ENCODE measurements at places on chromosomes 4 and X.

DNA sequence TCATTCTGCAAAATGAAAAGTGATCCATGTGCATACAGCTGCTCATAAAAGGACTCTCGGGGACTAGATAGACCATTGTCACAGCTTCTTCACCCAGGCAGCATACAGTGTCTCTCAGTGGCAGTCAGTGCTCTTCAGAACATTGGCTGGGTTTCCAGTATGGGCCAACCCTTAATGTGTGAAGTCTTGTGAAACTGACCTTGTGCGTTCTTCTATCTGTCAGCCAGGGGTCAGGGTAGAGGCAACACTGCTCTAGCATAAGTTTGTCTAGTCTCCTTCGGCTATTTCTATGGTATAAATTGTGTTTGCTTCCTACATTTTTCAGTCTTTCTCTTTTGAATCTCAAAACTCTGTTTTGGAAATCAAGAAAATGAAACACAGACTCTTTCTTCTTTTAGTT, 37.0 kb upstream of the SMIM31 start:
- no peak for DNase-seq

- no peak for DNase-seq
Observed at GRCh38 chr4:87851332-87851731, 18.6 kb downstream of the MEPE start.

DNA sequence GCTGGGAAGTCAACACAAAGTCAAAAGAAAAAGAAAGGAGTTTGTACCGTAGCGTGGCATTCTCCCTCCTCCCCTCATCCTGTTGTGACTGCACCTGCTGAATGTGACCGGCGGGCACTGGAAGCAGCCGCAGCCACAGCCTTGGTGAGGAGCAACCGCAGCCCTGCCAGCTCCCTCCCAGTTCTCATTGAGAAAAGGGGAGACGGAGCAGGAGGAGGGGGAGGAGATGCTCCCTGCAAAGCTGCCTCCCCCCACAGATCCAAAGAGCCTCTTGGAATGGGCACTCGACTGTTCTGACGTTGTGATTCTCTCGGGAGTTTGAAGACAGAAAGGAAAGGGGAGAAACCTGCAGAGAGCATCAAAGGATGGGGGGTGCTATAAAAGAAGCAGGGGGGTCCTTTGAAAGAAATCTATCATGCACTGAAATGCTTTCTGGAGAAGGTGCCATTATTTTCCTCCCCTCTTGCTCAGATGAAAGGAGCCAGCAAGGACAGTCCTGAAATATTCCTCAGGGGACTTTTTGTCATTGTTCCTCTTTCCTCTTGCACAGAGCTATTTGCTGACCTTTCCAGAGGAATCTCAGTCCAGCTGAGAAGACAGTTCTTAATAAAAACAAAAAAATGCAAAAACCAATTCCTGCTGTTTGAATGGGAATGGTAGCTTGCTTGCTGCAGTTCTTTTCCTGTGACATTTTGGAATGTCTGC, 429.7 kb downstream of the MAPK10 start:
- no peak for DNase-seq

DNA sequence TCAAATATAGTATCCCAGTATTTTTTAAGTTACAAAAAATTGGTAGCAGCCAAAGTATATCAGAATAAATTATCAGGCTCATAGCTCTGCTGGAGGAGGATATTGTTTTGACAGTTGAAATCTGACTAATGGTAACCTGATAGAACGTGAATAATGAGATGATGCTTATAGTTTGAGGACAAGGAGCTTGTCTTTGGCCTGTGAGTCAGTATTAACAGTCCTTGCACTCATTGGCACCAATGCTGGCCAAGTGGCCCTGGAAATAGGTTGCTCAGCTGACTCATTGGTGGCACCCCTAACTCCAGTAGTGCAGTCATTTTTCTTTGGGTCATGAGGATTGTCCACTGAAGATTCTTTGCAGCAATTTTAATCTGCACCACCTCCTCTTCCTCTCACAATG, 203.3 kb upstream of the JADE1 start:
- DNase-seq: no peak

DNA sequence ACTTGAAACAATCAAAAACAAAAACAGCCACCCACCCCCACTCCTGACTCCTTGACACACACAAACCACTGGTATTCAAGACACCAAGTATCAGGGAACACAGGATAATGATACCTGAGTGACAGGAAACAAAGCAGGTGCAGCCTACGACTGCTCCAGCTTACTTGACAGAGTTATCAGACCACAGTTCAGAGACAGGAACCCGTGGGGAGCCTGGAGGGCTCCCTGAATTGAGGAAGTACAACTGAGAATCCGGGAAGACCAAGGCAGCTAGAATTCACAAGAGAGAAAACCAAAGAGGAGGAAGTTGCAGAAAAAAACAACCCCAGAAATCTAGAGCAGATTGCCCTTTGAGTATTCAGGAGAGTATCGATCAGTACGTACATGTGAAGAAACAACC, 20.5 kb downstream of the COMMD8 start:
- no peak for DNase-seq

- DNase-seq: no peak
Observed at GRCh38 chrX:114390251-114390796, 193.6 kb upstream of the HTR2C start.

GRCh38 chrX:47831788-47832187, 4.9 kb upstream of the ZNF81 start:
- DNase-seq: no peak

- DNase-seq: no peak
Observed at GRCh38 chr4:137649711-137650450, 117.6 kb upstream of the PCDH18 start.

DNA sequence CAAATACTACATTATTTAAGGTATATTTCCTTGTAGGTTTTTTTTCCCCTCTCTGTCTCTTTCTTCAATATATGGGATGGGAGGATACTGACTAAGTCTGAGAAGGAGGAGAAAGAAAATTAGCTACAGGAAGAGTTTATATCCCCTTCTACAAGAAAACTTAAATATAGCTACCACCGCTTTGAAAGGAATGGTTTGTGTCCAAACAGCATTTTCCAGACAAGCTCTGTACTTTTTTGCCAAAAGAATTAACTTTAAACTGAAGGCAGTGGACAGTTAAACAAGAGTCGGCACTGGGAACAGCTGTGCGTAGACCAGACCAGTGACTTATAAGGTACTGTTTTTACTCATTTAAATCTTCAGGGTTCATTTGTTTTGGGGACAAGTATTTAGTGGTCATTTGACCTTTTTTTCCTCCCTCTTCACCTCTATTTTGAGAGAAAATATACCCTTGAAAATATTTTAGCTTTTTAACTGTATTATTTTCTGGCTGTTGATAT, 303.7 kb downstream of the ARHGAP24 start:
- DNase-seq: no peak

GRCh38 chr4:139214039-139214534, 37.1 kb upstream of the ELF2 start:
- no peak for DNase-seq

DNA sequence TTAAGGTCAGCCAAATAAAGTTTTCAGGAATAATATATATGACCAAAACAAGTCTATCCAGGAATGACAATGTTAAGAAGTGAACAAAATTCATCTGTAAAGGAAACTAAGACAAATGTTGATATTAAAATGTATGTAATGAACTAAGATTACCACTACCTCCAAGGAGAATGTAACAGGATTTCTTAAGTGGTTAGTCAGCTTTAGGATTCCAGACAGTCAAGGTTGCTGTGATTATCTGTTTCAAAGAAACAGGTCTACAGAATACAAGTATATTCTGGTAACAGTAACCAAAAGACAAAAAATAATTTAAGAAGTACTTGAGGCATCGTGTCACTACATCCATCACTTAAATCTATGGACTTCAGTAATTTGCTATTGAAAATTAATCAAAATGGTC, 172.8 kb downstream of the SCFD2 start:
- DNase-seq: no peak
